Esophagus squamous epithelium (tissue), 5 donors: ENCODE measurements at places on chromosomes 7 and 10.
A peak's percentile ranks its signal among the peaks of the same experiment; 100 is the strongest.

DNA sequence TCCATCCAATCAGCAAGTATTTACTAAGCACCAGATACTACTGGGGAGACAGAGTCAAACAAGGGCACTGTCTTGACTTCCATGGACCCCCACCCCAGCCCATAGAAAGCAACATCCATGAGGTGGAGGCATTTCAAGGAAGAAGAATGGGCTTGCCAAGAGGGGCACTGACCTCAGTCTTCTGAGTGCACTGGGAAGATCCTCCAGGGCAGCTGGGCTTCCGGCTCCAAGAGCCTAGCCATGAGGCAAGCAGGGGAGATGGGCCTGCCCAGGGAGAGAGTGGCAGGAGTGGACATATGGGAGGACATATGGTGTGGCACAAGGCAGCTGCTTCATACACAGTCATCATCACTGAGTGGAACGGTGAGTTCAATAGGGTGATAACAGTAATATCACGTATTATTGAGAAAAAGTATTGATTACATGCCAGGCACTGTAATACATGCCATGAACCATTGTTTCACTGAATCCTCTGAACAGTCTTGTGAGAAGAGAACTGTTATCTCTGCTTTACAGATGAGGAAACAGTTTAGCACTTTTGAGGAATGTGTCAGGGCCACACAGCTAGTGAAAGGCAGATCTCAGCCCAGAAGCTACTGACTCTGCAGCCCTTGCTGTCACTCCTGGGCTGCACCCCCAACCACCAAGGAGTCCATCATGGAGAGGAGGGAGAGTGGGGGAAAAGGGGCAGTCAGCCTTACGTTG lies 331.7 kb upstream of the ZMIZ1 start:
- DNase-seq = no peak

DNA sequence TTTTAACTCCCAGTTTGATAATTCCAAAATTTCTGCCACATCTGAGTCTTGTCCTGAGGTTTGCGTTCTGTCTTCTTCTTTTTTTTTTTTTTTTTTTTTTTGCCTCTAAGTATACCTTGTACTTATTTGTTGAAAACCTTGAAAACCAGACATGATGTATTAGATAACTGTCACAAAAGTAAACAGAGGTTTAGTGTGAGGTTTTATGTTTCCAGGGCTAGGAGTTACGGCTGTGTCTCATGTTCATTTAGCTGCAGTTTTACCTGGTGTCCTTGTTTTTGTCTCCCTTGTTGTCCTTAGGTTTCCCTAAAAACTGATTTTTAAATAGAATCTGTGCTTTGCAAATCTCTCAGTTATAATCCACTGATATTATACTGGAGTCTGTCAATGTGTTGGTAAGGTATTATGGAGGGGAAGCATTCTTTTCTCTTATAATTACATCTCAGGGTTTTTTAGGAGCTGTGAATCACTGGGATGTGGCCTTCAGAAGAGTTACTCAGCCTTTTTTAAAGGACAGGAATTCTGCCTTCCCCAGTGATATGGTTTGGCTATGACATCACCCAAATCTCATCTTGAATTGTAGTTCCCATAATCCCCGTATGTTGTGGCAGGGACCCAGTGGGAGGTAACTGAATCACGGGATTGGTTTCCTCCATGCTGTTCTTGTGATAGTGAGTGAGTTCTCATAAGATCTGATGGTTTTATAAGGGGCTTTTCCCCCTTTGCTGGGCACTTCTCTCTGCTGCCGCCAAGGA lies 95.0 kb downstream of the CDCA7L start:
- DNase-seq = no peak

DNA sequence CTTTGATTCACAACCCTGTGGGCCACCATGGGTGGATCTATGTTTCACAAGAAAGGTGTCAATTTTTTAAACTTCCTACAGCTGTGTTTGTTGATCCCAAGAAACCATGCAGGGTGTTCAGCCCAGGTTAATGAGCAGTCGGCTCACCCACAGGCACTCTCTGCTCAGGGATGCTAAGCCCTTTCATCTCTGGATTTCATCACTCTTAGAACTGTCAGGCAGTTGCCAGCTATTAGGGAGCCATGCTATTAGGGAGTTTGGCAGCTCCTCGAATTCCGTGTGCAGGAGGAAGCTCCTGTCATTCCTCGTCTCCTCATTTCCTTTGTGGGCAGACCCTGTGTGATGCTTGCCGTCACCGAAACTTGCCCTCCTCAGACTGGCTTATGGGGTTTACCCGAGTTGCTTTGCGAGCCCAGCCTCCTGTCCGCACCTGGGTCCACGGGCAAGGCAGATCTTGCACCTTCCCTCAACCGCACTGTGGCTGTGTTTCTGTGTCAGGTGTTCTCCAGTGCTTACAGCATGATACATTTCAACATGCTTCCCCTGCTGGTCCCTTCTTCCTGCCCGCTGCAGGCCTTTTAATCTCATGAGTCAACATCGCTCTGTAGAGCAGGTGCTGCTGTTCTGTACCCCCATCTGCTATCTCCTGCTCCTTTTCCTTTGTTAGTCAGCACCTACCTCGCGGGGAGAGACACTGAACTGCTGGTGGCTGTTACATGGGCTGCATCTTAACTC lies 509.8 kb downstream of the SUGCT start:
- DNase-seq = no peak

GRCh38 chr10:131997366-131998049 lies 15.8 kb upstream of the BNIP3 start:
- DNase-seq = peak; percentile 25

GRCh38 chr10:86364491-86365345 lies 1.9 kb downstream of the GRID1 start:
- DNase-seq = no peak

GRCh38 chr7:20438694-20439376 lies 108.1 kb downstream of the ITGB8 start:
- no peak for DNase-seq

- no peak for DNase-seq
Observed at GRCh38 chr10:89479771-89480446, 55.5 kb downstream of the SLC16A12 start.
